ENCODE measurements at places on chromosomes 12 and 14.
A peak's percentile ranks its signal among the peaks of the same experiment; 100 is the strongest.

DNA sequence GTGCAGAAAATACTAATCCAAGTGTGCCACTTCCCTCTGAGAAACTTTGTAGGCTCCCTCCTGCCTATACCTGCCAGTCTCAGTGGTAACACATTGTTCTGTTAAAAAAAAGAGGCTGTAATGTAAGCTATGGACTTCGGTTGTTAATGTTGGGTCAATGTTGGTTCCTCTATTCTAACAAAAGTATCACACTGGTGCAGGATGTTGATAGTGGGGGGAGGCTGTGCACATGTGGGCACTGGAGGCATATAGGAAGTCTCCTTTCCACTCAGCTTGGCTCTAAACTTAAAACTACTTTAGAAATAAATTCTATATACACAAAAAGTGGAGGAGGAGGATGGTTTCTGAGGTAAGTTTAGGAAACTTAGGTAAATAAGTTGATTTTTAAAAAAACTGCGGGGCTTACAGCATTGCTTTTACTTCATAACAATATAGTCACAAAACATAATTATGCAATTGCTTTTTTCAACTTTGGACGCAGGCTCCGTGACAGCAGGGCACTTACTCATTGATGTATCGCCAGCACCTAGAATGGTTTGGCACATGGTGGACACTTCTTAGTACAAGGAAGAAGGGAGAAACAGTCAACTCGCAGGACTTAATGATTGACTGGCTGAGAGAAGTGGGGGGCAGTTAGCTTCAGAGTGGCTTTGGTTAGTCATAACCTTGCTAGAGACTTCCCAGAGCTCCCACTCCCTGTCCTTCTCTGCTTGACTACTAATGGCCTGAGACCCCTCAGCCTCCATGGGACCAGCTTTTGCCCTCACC is 7.9 kb upstream of the NYNRIN start:
- no peak for DNase-seq

DNA sequence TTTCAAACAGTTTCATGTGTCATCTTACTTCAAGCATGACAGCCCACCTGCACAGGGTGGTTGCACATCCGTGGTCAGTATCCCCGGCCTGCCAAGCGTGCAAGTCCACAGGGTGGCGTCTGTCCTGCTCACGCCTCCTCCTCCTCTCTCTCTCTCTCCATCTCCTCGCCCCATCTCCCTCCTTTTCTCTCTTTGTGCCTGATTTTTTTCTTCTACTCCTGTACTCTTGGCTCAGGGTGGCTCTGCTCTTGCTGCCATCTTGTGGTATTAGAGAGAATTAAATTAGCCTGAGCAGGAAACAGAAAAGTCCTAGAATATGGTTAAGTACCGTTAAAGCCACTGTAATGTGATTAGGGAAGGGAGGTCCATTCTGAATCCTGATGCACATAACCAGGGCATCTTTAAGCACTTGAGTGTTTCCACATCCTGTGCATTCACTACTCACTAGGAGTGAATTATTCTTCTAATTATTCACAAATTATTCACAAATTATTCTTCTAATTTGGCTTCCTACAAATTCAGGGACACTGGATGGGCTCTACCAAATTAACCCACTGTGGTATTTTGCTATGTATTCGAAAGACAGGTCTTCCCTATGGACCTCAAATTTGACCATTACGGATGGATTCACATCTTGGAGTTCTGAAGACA is 25.5 kb upstream of the DTX1 start:
- DNase-seq = peak; percentile 64

DNA sequence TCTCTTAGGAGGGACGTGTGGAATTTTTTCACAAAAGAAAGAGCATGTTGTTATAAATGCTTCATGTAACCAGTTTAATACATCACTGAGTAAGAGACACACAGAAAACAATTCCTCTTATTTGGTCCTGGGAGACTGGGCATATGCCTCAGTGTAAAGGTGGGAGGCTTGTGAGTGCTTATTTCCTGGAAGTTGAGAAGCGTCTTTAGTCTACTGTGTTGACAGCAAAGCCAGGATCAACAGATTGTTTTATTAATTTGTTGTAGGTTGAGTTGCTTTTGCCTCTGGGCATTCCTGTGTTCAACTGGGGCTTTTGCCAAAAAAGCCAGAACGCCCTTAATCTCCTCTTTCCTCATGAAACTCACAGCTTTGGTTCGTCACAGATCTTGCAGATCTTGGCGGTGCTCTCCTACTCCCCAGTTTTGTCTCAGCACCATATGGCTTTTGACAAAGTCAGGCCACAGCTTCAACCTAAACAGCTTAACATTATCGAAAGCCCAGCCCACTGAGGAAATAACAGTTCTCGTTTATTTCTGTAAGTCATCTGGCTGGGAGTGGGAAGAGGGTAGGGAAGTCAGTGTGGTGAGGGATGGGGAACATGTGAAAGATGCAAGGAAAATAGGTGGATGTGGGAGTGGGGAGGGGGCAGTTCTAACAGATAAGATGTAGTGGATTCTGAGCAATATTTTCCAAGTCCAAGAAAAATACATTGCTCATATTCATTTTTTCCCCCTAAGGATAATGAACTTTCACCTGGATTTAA is 227.2 kb downstream of the DACT1 start:
- DNase-seq = no peak

DNA sequence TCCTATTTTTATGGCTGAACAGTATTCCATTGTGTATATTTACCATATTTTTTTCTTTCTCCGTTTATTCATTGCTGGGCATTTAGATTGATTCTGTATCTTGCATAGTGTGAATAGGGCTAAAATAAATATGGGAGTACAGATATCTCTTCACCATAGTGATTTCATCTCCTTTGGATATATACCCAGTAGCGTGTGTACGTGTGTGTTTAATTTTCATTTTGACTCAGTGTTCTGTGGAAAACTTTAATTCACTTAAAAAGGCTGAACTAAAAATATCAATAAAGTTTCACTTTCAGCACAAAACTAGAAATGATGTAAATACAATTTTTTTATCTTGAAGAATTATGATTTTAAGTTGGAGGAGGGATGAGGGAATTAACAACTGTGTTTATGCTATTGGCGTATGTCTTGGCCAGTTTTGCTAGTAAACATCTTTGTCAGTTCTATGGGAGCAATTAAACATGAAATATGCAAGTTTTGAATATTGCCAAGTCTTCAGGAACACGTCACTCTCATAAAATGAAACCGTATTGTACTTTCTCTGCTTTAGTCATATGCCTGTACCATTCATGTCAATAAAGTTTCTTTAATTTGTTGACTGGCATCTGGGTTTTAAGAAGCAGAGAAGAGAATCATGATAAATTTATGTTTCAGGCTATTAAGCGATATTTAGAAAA is 99.8 kb downstream of the PTGER2 start:
- DNase-seq = no peak

DNA sequence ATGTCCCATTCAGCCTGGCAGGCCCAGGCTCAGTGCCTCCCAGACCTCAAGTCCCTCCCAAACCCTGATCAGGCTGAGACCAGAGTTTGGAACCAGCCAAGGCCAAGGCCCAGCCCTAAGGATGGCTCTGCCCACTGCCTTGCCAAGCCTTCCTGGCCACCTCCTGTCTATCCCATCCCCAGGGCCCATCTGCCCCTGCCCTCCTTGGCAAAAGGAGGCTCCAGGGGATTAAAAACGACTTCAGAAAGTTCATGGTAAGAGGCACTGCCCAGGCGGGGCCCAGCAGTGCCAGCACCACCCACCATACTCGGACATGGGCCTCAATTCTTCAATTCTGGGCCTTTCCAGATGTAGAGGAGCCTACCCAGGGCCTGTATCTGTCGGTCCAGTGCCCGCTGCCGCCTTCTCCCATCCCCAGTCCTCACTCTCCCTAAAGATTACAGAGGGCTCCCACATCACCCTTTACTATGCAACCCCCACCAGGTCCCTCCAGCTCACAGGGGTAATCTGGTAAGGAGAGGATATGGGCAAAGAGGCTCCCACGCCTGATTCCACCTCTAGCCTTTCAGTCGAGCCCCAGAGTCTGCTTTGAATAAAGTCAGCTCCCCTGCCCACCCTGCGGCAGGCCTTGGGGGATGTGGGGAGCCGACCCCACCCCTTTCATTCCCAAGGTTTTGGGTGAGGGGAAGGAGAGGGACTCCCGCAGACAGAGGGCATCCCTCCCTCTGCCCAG is 932 bp downstream of the ADCY6 start:
- no peak for DNase-seq

DNA sequence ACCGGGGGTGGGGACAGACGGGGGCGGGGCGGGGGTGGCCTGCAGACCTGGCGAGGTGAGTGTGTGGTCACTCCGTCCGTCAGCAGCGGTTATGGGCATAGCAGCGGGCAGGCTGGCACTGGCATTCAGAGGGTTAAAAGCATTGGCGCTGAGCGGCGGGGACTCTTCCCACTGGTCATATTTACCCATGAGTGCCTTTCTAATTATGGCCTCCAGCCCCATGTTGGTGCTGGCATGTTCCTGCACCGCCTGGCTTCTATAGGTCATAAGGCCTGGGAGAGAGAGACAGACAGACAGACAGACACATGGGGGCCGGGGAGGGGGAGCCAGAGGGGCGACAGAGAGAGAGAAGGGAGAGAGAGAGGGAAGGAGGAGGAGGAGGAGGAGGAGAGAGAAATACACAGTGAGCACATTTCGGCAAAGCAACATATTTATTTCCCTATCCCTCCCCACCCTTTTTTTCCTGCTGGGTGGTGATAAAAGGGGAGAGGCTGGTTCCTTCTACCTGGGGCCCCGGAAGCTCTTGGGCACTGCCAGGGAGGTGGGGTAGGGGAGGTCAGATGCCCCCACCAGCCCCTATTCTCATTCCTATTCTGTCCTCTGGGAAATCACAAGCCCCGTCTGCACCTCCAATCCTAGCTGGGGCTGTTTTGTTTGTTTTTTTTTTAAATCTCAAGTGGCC is 32.6 kb downstream of the RFLNA start:
- DNase-seq = no peak

DNA sequence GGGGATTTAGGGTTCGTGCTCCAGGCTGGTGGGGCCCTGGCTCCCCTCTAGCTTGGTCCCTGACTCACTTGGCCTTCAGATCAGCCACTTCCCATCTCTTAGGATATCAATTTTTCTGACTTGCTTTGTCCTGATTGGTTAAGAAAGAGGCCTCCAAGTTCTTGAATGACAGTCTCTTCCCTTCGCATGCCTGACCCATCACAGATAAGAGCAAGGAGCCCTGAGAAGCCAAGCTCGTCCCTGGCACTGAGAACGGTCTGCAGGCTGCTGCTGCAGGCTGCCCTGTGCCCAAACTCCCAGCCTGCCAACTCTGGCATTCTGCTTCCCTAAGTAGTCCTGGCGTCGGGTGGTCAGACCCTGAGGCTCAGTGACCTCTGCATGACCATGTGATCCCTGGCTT is 794 bp upstream of the LRTM2 start:
- no peak for DNase-seq

GRCh38 chr14:75615200-75615599 is 36.8 kb downstream of the FLVCR2 start:
- DNase-seq = no peak

DNA sequence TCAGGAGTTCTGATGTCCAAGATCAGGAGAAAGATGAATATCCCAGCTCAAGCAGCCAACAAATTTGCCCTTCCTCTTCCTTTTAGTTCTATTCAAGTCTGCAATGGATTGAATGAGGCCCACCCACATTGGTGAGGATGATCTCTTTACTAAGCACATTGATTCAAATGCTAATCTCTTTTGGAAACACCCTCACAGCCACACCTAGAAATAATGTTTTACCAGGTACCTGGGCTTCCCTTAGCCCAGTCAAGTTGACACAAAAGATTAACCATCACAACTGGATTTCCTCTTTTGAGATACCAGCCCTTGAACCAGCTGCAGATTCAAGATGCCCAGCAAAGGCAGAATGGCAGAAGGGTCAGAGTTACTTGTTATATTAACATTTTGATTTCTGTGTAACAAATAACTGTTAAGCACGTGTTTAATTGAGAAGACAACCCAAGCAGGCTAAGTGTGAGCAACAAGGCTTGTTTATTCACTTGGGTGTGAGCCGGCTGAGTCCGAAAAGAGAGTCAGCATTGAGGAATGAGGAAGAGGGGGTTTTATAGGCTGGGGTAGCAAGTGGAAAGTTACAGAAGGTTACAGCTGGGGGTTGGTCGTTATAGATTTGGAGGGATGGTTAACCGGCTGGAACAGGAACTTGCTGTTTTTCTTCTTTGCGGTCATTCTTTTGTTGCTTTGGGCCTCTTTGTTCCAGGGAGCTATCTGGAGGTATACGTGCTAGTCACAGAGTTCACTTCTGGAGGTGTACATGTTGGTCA is 180.3 kb downstream of the EMP1 start:
- DNase-seq = peak; percentile 95

DNA sequence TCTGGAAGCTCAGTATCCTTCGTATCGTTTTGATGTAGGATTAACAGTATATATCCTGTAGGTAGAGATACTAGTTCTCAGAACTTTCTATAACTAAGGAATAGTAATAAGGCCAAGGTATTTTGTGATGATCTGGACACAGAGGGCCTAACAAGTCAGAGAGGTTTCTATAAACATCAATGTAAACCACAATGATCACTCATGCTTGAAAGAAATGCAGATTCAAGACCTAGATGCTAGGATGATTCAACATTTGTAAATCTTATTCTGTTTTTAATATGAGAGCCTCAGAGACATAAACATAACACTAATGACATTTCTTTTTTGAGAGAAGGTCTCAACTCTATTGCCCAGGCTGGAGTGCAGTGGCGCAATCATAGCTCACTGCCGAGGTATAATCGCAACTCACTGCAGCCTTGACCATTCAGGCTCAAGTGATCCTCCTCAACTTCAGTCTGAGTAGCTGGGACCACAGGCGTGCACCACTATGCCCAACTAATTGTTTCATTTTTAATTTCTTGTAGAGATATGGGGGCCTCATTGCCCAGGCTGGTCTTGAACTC is 16.2 kb downstream of the SUPT16H start:
- DNase-seq = no peak

DNA sequence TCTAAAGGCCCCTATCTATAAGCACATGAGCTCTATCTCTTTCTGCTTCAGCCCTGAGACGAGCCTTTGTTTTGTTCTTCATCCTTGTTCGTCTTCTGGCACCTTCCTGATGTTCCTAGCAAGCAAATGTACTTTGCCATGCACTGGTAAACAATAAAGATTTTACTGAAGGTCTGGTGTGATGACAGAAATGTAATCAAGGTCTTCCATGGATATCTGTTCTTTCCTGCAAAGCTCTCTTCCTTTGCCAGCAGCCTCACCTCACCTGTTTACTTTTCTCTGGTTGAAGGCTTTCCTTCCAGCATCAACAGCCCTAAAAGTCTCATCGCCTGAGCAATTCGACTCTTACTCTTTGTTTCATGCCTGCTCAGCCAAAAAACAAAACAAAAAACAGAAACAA is 330.3 kb downstream of the PCNX1 start:
- DNase-seq = no peak

DNA sequence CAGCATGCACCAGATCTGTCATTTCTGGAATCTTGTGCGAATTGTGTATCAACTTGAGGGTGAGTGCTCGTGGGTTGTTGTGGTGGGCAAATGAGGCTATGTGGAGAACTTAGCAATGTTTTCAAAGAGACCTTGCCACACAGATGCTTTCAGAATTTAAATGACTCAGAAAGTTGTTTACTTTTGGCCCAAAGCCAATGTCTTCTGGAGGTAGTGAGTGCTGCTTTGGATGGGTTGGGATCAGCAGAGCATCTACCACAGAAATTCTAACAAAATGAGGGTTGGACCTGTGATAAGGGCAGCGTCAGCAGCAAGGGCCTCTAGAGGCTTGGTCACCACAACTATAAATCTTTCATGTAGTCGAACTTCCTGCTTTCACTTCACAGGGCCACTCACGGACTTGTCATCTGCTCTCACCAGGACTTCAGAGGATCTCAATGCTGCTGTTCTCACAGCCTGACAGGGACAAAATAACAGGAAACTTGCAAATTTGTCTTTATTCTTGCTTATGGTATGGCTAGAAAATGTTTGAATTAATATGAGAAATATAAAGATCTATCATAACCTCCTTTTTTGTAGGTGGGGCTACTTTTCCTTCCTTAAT is 111.4 kb downstream of the DACT1 start:
- peak; percentile 93 for DNase-seq

GRCh38 chr12:26953447-26953846 is 15.2 kb downstream of the FGFR1OP2 start:
- no peak for DNase-seq

Data from LoVo (cell line).